ENCODE measurements at places on chromosomes 6 and 20. TPM values are rescaled to one million over a fixed set of nuclear protein-coding genes. Genes with fewer than 3 reads are reported as not detected.
A peak's percentile ranks its signal among the peaks of the same experiment; 100 is the strongest.

DNA sequence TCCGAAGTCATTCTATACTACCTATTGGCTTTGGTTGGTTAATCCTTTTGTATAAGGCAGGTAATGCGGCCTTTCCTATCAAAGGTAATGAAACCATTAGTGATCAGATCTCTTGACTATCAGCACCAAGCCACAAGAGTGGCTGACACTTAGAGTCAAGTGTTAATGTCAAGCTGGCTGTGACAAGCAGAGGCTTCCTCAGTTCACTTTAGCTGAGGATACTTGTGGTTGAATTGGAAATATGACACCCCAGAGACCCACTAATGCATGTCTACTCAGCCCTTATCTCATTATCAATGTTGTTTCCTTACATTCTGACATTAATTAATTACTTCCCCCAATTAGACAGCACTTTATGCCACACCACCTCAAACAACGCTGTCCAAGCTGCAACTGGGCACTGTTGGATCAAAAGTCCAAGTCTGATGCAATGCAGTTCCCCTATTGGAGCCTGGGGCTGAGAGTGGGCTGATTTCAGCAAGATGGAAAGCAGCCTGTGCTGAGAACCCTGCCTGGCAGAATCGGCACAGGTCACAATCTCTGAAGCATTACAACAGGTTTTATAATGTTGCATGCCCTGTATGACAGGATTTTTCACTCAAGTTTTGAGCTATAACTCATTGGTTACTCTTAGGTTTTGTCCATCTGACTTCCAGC, 273.5 kb downstream of the COL12A1 start:
- DNase-seq = peak; percentile 10

Gene RCAN2
- 1.3 TPM for total RNA-seq

DNA sequence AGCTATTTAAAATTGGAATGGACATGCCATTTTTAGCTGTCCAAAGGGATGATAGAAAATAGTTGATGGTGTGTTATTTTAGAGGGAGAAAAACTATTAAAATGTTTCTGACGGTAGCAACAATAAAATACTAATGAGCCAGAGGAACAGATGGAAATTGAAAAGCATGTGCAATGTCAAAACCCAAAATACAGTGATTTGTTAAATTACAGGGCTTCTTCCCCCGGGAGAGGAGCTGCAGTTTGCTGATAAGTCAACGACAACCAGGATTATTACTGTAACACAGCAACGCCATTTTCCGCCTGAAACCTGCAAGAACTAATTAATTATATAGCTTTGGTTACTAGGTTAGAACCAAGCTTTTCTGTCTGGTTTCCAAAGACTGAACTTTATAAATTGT, 179.6 kb upstream of the SPTLC3 start:
- DNase-seq = no peak

GRCh38 chr20:15191082-15191723, 853.8 kb upstream of the FLRT3 start:
- no peak for DNase-seq

DNA sequence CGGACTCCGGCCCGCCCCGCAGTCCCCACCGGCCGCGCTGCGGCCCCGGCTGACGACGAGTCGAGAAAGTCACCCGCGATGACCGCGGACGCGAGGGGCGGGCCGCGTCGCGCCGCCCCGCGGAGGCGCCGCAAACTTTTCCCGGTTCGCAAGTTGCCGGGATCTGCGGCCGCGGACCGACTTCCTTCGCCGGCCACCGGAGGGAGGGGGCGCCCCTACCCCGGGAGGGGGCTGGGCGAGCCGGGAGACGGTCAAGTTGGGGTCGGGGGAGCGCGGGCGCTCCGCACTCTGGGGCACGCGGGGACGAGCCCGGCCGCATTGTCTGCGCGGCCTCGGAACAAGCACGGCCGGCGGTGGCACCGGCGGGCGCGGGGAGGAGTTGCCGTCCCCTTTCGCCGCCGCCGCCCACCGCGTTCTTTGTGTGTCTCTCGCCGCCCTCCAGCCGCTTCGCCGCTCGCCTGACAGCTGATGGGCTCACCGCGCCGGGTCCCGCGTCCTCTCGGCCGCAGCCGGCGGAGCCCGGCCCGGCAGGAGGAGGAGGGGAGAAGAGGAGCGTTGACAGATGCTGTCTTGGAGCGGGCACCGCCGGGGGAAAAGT, 131.6 kb downstream of the OGFRL1 start:
- peak; percentile 35 for DNase-seq

Gene HELZ2
- total RNA-seq = 4.7 TPM

DNA sequence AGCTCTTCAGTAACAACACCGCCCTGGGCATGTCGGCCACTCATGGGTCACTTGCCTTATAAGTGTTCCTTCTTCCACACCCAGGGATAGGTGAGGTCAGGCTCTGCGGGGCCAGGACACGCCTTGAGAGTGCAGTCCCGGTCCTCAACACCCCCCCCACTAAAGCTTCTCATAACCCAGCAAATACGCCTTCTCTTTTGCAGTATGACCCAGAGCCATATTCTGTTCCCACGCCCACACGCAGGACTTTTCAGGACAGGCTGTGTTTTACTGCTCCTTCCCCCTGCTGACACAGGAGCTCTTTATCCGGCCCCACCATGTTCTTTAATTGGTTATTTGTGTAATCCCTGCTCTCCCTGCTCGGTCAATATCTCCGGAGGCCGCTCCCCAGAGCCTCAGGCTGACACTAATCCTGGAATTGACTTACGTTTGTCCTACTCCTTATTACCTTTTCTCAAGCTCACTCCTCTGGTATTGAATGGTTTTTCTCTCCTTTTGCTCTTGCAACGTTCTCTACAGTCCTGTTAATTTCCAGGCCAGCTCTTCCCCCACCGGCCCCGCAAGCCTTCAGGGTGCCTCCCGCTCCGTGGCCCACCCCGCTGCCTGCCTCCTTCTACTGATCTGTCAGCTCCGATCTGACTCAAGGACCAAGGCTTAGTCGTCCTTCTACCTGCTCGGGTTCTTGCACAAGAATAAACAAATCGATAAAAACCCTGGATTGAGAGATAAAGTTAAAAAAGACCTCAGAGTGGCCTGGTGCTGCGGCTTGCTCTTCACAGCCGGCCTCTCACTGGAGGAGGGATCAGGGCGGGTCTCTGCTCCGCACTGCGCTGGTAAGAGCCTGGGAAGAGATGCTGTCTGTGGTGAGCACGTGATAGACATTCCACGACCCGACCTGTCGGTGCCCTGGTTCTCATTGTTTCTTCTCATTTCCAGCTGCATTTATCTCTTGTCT, 357.5 kb downstream of the ZFAND3 start:
- peak; percentile 5 for DNase-seq

- DNase-seq = peak; percentile 95
Measured at GRCh38 chr6:31114541-31114878, at the start of gene PSORS1C1. Gene PSORS1C1, plus strand, starts transcription at chr6:31114800. Its CDS starts 14,833 bp downstream, at chr6:31129633.

DNA sequence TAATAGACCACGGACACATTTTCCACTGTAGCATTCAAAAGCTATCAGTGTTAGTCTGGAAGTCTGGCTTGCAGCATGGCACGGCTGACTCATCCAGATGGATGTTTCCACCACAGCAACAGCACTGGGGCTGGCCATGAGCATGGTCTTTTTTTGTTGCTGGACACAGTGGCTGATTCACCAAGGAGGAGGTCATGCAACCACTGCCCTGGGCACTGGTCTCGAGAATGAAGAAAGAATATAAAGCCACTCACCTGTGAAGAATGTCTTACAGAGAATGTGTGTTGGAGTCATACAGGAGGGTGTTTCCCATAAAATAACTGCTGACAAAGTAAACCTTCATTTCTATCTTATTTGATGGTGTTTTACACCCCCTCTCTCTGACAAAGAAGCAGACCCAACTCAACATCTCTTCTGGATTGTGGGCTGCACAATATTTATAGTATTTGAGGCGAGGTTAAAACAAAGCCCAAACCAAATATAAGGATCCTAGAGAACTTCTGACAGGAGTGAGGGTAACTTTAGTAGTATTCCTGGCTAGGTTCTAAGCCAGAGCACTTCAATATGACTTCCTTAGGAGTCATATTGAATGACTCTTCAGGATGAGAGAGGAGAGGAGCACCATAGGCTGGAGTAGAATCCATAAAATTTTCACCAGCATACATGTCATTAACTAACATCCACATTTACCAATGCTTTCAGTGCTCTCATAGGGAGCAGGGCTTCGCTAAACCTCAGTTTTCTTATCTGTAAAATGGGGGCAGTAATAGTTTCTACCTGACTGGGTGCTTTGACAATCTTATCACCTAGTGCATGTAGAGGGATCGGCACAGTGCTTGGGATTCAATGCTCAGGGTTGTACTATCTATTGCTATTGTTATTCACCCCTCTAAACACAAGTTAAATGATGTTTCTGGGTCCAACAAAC, 121.4 kb downstream of the KIF13A start:
- peak; percentile 95 for DNase-seq

Gene GMEB2
- total RNA-seq = 5.0 TPM

DNA sequence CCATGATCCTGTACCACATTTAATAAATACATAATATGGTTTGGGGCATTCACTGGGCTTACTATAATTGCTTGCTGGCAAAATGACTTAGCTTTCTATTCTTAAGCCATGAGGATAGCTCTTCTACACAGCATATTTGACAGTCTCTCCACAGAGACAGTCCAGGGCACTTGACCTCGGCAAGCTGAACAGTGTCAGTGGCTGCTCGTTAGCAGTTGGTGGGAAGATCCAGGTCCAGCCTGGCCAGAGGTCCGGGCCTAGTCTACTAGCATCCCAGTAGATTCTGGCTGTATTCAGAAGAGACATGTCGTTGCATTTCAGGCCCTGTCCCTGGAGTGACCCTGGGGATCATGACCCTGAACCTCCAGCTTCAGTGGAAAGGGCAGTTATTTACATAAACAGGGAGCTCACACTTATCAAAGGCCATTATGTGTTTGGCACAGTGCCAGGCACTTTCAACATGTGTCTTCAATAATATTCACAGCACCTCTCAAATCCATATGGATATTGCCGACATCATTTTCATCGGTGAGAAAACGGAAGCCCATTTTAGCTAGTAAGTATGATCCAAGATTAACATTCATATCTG, 139.0 kb downstream of the IMPG1 start:
- DNase-seq = no peak

Gene DDX43
- total RNA-seq = not detected

DNA sequence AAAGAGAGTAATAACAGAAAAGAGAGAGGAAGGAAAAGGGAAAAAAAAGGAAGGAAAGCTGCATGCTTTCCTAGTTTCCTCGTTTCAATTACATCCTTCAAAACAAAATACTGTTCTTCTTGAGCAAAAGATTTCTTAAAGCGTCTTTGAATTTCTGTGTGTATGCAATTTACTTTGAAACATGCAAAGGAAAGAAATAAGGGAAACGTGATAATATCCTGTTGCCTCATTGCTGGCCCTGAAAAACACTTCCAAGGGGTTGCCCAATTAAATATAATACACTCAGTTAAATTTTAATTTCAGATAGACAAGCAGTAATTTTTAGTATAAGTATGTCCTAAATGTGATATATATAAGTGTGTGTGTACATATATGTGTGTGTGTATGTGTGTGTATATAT, 51.2 kb upstream of the TPD52L1 start:
- peak; percentile 10 for DNase-seq

- DNase-seq = peak; percentile 19
Measured at GRCh38 chr6:71419217-71420094, 130.8 kb downstream of the OGFRL1 start.

- DNase-seq = no peak
Measured at GRCh38 chr6:112259337-112259675, 4.9 kb upstream of the LAMA4 start.

Gene CRYBG1
- total RNA-seq = 1.1 TPM

- no peak for DNase-seq
Measured at GRCh38 chr6:22253955-22254655, 42.7 kb downstream of the PRL start.

- DNase-seq = no peak
Measured at GRCh38 chr6:135158397-135158796, 22.7 kb upstream of the MYB start.
